ENCODE measurements at places on chromosomes 11 and 22.
A peak's percentile ranks its signal among the peaks of the same experiment; 100 is the strongest.

GRCh38 chr11:28086569-28086968 is 21.4 kb downstream of the KIF18A start:
- DNase-seq: no peak

DNA sequence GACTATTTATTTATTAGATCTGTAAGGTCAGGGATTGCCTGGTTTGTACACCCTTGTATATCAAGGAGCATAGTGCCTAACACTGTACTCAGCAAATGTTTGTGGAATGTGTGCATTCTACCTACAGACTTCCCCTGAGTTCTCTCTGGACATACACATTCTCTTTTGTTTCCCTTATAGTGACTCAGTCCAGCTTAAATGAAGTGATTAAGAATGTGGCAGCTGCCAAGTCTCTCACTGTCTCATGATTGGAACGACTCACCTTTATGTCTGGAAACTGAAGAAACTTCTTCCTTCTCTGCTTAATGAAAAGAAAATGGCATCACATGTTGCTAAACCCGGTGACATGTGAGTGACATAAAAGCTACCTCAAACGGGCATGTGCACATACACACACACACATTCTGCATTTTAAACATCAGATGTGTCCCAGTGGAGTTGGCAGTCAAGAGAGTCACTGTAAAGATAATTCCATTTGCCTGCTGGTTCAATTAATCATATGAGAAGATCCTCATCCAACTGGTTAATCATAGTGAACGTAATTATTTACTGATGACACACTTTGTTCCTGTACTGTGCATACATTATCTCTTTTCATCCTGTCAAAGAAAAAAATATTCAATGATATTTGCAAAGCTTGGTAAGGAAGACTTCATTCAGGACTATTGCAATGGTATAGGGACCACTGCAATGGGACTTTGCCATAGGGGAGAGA is 42.8 kb downstream of the GLYAT start:
- no peak for DNase-seq

GRCh38 chr11:79259800-79260199 is 181.0 kb downstream of the TENM4 start:
- DNase-seq: no peak

DNA sequence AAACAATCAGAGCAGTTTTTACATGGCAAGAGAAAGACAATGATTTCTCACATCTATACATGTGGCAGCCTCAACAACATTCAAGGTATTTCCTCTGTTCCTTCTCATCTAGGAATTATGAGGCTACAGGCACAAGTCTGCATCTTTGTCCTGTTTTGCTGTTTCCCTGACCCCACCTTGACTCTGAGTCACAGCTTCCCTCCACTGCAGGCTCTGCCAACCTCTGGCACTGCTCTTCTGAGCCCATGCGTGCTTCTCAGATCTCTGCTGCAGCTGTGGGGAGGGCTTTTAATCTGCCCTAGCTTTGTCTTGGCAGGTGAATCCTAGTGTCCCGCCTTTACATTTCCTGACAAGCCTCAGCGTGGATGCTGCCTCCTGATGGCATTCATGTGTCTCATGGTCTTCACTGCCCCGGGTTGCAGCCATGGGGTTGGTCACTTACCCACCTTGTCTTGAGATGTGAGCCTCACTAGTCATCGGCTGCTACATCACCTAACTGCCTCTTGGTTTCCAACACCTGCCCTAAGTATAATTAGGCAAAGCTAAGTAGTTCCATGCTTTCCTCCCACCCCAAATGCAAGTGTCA is 578.5 kb downstream of the TBC1D22A start:
- DNase-seq: no peak

DNA sequence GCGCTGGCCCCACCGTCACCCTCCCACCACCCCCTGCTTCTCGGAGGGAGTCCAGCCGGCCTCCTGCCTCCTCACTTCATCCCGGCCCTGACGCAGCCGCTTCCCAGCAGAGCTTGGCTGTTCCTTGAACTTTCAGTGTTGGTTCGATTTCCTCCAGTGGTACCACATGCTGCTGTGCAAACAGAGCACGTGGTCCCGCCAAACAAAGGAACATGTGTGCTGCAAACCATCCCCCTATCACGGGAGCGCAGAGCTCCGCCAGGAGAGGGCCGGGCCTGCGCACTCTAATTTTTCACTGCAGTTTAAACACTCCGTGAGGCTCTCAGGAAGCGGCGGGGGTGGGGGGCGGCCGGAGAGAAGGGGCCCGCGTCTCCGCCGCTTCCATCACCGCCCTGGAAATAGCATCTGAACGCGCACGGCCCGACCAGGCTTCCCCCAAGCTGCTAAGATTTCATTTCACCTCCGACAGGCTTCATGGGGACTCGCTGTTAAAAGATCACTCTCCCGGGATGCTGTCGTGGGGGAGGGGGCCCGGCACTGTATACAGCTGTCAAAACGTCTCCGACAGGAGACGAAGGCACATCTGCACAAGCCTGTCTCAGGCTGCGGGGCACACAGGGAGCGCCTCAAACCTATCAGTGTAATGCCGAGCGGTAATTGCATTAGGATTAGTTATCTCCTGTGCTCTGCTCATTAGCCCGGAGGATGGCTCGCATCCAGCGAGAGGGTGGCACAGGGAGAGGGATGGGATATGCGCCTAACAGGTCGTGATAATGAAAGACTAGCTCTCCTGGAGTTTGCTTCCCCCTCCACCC is 269.9 kb upstream of the SORL1-AS1 start:
- DNase-seq: peak; percentile 16

DNA sequence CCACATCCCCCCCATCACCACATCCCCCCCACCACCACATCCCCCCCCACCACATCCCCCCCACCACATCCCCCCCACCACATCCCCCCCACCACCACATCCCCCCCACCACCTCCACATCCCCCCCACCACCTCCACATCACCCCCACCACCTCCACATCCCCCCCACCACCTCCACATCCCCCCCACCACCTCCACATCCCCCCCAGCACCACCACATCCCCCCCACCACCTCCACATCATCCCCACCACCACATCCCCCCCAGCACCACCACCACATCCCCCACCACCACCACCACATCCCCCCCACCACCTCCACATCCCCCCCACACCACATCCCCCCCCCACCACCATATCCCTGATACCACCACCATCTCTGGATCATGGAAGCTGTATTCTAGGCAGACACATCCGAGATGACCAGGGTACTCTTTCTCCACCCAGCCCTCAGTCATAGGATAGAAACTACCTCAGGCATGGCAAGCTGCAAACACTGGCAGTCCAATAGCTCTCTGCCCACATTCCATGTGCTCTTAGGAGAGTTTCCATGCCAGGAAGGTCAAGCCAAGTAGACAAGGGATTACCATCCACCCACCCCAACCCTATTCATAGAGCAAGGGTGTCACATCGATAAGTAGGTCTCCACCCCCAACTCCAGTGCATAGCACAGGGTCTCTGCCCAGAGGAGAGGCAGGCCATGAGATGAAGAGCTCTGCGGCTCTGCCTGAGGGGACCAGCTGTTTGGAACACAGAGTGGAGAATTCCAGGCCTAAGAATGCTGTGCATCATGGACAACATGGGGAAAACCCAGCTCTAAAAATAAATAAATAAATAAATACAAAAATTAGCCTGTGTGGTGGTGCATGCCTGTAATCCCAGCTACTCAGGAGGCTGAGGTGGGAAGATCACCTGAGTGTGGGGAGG is 33.0 kb upstream of the TEAD1 start:
- no peak for DNase-seq

DNA sequence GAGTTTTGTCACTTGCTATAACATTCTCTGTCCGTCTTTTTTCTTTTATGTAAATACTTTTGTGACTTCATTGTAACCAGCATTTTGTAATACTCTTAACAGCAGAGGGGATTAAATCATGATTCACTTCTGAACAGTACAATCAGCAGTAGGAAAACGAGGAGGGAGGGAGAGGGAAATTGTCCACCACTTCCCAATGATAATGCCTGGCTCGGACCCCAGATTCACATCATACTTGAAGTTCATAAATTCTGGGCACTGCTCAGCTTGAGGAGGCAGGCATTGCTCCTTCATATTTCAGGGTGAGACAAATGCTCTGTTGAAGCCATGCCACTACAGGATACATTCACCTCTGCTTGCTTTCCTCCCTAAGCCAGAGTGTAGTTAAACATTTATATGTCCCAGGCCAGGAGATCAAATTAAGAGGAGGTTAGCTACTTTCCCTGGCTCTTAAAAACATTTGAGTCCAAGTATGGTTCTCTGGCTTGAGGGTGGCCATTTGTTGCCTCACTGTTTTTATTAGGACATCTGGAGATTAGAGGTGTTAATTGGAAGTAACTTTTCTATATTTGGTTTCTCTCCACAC is 129.0 kb upstream of the LDLRAD3 start:
- no peak for DNase-seq

GRCh38 chr11:46198245-46199240 is 77.3 kb upstream of the PHF21A start:
- DNase-seq: no peak

DNA sequence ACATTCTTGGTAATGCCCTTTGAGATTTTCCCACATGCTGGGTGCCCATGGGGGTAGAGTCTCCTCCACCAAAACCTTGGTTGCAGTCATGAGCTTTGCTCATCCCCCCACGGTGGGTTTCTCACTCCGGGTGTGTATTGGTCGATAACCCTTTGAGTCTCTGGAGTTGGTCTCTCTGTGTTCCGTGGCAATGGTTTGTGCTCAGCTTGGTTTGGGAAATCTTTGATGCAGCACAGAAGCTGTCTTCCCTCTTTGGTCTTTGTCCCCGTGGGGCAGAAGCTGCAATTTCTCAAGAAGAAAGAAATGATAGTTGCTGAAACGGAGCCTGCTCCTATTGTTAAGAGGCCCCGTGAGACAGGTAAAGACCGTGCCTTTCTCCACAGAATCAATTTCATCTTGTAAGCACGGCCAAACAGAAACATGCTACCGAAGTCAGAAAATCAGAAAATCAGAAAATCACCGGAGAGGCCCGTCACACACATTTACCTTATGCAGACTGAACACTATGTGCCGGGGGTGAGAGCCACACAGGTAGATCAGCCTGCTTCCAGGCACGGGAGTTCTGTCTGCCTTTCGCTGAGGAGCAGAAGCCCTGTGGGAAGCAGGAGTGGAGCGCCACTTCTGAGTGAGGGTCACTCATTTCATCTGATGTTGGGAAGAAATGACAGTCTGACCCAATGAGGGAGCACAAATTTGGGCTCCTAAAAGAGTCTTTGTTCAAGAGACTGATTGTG is 186.1 kb downstream of the TBC1D22A start:
- no peak for DNase-seq

GRCh38 chr11:74012074-74012809 is 3.4 kb upstream of the UCP3 start:
- no peak for DNase-seq

GRCh38 chr11:95762534-95762933 is 27.0 kb downstream of the FAM76B start:
- no peak for DNase-seq

DNA sequence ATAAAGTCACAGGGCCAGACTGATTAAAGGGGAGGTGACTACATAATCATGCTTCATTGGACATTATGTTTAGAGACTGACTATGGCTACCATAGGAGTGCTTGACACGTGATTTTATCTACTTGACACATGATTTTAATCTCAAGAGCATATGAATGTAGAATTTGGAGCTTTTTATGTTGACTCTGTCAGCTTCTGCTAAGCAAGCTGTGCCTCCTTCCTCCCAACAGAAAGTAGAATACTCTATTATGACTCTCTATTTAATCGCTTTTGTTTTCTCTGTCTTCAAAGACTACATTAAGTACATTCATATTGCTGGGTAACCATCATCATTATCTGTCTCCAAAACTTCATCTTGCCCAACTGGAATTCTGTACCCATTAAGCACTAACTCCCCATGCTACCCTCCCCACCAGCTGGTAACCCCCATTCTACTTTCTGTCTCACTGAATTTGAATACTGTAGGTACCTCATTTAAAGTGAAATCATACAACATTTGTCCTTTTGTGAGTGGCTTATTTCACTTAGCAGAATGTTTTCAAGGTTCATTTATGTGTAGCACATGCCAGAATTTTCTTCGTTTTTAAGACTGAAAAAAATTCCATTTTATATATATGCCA is 24.7 kb upstream of the ANGPTL5 start:
- DNase-seq: no peak

DNA sequence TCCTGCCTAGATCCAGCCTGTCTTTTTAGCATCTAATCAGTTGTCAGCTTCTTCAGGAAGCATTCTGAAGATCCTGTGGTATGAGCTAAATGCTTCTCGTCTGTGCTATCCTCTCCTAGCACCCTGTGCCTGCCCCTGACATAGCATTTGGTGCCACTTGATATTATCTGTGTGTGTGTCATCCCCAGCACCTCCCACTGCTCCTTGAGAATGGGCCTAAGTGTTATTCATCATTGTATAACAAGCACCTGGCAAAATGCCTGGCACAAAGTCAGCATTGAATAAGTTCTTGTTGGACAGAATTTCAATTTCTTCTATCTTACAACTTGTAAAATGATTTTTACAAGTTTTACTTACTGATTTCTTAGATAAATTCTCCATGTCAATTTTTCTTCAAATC is 28.1 kb upstream of the OLFML1 start:
- DNase-seq: no peak

DNA sequence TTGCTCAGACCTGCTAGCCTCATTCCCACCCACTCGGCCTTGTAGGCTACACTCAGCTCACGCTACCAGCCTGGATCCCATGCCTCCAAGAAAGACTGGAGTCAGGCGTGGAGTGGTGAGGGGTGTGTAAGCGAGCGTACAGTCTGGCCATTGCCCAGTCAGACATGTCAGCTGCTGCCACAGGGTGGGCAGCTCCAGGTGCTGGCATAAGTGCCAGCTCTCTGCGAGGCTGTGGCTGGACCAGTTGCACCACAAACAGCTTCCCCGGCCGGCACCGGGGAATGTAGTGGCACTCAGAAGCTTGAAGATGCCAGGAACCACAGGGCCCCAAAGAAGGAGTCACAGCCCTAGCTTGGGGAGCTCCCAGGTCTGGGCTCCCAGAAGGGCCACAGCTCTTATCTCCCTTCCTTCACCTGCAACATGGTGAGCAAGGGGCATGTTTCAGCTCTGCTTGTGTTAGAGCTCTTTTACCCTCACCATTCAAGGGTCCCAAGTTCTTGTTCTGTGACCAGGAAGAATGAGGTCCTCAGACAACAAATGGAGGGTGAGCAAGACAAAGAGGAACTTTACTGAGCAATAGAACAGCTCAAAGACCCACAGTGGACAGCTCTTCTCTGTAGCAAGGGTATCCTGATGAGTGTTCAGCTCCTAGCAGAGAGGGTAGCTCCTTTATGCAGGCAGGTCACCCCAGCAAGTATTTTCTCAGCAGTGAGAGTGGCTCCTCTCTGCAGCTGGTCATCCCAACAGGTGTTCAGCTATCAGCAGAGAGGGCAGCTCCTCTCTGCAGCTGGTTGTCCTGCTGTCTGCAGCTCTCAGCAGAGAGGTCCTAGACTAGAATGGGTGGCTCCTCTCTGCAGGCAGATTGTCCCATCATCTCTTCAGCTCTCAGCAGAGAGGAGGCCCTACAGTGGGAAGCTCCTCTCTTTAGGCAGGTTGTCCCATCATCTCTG is 6.0 kb downstream of the SBF2 start:
- no peak for DNase-seq

GRCh38 chr11:1568441-1568911 is 3.6 kb downstream of the DUSP8 start:
- peak; percentile 3 for DNase-seq

DNA sequence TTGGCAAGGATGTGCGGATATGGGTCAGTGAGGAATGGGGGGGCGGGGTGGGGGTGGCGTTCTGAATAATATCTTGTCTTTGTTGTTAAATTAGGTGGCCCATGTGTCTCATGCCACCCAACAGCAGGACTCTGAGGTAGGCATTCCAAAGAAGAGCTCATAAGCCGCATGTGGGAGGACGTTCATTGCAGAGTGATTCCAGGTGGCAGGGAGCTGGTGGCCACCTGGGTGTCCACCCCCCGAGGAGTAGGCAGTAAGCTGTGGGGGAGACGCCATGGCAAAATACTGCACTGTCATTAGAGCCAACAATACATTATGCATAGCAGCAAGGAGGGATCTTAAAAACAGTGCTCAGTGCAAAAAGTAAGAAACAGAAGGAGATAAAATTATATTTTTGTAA is 14.3 kb upstream of the CAPN5 start:
- no peak for DNase-seq
